HCT116 (cell line): ENCODE measurements at places on chromosomes 2 and 18.

- peak; percentile 35 for DNase-seq
Observed at GRCh38 chr2:37877457-37878315, 47.4 kb upstream of the RMDN2 start.

DNA sequence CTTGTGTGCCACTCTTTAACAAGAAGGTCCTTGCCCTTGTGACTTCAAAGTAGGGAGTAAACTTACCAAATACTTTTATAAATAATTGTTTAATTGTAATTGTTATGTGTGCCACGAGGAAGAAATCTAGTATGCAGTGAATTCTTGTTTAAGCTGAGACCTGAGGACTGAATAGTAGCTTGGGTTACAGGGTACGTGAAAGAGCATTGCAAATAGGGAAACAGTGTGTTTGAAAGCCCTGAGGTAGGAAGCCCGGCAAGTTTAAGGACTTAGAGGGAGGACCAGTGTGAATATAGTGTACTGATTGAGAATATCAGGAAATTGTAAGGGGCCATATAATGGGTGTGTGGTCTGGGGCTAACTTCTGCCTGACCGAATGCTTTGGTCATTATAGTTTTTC is 26.2 kb downstream of the PHLPP1 start:
- DNase-seq: no peak

DNA sequence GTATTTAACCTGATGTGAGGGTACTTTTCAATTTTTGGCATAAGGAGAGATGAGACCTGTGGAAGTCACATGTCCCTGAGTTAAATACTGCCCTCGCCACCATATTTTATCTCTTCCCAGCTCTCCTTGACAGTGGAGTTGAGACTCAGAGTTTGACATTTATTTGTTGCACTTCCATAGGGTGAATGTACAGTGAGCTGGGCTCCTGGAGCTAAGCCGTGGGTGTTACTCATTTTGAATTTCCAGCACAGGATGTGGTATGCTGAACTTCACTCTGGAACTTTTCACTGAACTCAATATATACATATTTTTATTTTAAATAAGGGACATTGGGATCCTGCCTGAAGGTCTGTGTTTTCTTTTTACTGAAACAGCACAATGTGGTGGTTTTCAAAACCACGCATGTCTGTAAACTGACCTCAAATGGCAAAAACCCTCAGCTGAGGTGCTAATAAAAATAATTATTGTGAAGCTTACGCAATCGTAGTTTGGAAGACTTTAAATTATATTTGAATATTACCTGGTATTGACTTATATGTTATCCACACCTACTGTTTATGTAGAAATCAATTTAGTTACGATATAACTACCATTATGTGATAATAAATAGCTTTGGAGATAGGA is 12.1 kb downstream of the RNF144A start:
- DNase-seq: no peak

DNA sequence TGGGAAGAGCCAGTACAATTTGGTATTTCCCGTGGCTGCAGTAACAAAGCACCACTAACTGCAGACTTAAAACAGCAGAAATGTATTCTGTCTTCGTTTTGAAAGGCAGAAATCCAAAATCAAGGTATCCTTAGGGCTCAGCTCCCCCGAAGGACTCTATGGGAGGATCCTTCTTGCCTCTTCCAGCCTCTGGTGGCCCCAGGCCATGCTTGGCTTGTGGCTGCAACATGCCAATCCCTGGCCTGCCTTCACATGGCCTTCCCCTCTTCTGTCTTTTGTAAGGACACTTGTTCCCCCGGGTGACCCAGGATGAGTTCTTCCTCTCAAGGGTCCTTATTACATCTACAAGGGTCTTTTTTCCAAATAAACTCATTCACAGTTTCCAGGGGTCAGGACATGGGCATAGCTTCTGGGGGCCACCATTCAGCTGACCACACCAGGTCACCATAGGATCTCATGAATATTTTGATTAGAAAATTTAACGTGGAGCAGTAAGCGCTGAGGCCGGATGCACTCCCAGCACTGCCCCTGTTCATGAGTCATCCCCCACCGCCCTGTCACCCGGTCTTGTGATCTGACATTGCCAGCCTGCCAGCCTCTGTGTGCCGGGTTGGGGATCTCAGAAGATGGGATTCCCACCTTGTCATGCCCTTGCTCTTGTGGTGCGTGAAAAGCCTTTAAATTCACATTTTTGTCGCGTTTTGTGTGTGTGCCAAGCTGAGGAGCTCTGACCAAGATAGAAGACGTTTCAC is 61.2 kb upstream of the B3GNT7 start:
- no peak for DNase-seq

GRCh38 chr2:191571163-191571769 is 106.7 kb upstream of the NABP1 start:
- peak; percentile 36 for DNase-seq

GRCh38 chr2:127012215-127012614 is 94.7 kb downstream of the BIN1 start:
- no peak for DNase-seq

DNA sequence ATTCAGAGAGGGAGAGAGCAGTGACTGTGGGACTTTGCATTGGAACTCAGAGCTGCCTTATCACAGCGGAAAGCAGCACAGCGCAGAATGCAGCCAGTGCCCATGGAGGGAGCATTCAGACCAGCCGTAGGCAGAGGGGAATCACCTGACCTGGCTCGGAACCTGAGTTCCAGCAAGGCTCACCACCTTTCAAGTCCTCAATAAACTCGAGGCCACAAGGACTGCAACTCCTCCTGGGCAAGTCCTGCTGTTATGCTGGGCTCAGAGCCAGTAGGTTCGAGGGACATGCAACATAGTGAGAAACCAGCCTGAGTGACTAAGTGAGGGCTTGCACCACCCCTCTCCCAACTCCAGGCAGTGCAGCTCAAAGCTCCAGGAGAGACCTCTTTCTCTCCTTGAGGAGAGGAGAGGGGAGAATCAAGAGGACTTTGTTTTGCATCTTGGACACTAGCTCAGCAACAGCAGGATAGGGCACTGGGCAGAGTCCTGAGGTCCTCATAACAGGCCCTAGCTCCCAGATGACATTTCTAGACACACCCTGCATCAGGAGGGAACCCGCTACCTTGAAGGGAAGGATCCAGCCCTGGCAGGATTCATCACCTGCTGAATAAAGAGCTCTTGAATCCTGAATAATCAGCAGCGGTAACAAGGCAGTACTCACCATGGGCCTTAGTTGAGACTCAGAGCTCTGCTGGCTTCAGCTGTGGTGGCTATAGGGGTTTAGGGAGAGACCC is 136.8 kb upstream of the OTOS start:
- no peak for DNase-seq

DNA sequence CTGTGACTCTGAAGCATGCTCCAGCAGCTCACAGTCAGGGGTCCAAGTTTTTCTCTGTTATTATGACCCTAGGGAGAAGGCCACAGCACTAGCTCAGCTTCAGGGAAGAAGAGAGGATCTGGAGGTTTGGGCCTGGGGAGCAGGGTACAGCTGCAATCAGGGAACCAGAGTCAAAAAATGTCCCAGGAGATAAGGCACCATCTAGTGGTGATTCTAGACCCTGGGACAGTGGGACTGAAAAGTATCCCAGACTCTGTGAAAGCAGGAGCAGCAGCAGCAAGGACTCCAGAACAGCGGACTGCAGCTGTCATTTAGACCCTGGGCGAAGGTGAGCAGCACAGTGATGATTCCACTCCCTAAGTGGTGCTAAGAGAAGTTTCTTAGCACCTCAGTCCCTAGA is 278.4 kb upstream of the DDX18 start:
- DNase-seq: no peak

GRCh38 chr18:76662626-76663025 is 159.7 kb upstream of the ZNF236 start:
- DNase-seq: no peak

DNA sequence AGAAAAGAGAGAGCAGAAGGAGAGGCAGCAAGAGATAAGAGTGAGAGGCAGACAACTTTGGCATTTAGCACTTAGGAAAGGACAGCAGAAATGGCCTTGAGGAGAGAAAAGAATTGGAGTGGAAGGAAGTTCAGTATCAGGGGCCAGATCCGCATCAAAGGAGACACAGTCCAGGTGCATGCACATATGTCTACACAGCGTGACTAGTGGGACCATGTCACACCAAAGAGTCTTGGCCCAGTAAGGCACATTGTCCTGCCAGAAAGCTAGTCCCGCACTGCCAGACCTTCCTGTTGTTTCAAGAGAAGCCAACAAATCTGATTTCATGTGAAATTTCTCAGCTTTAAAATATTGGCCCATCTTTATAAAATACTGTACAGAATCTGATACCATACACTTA is 8.5 kb upstream of the STK39 start:
- DNase-seq: no peak

- DNase-seq: no peak
Observed at GRCh38 chr2:171530378-171530777, 8.1 kb downstream of the CYBRD1 start.

GRCh38 chr2:19947184-19947940 is 42.5 kb downstream of the WDR35 start:
- DNase-seq: no peak

GRCh38 chr2:160493227-160494028 is at the start of gene RBMS1:
Gene RBMS1 (minus strand): TSS chr2:160493807. CDS start chr2:160493363, 444 bp downstream.
- DNase-seq: no peak

DNA sequence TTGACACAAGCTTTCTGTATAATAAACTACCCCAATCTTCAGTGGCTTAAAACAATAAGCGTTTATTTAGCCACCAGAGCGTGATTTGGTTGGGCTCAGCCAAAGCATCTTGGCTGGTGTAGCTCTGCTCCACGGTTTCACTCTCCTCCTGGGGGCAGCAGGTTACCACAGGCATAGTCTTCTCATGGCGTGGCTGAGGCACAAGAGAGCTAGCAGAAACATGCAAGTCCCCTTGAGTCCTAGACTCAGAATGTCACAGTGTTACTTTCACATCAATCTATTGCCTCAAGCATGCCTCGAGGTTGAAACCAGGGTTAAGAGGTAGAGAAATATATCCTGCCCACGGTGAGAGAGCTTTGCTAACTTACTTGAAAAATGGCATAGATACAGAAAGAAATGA is 19.9 kb upstream of the SLC9A2 start:
- no peak for DNase-seq

DNA sequence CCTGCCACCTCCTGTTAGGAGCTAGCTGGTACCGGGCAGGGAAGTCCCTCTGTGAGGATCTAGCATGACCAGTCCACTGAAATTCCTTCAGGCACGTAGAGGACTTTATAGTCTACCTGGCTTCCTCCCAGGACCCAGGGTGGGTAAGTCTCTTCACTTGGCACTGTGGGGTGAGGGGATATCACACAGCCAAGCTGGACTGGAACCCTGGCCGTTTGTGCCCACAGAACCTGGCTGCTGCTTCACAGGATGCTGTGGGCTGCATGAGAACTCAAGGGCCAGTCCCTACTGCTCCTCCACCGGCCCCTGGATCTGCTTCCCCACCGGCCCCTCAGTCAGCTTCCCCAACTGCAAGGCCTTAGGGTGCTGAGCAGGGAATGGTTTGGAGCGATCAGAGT is 35.8 kb downstream of the HS1BP3 start:
- DNase-seq: no peak

DNA sequence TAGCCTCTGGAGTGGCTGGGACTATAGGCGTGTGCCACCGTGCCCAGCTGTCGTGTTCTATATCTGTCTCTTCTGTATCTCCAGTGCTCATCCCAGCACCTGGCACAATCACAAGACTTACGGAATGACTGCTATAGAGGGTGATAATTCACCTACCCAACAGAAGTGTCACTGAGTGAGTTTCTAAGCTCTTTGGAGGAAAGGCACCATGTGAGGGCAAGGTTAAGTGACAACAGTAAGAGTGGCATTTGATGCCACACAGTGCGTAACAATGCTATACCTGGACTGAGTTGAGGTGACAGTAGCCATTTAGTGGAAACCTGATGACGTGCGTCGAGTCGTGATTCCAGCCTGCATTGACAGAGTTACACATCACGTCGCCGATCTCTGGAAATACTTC is 89.0 kb downstream of the KCTD1 start:
- no peak for DNase-seq
